ENCODE measurements at places on chromosomes 6 and 20.
A peak's percentile ranks its signal among the peaks of the same experiment; 100 is the strongest.

- no peak for DNase-seq
Measured at GRCh38 chr6:6878887-6879585, 228.7 kb upstream of the RREB1 start.

DNA sequence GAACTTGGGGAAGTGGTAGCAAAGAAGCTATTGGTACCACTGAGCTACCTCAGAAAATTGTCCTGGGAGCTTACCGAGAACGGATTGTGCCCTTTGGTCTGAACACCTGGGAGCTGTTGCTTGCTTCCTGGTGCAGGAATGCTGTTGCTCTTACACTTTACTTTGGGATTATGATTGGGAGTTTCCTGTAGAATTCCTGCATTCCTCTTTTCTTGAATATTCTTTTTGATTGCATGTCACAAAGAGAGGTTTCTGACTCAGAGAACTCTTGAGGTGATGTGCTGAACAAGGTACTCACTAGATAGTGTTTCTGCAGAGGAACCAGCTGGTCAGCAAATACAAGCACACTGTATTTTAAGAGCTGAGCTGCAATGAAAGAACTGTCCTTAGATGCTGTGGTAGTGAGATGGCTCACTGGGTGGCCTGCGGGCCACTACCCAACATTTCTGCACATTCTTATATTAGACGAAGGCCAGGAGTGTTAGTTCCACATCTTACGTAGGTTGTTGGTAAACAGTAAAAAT is 35.0 kb downstream of the LRRC1 start:
- DNase-seq, result no peak

DNA sequence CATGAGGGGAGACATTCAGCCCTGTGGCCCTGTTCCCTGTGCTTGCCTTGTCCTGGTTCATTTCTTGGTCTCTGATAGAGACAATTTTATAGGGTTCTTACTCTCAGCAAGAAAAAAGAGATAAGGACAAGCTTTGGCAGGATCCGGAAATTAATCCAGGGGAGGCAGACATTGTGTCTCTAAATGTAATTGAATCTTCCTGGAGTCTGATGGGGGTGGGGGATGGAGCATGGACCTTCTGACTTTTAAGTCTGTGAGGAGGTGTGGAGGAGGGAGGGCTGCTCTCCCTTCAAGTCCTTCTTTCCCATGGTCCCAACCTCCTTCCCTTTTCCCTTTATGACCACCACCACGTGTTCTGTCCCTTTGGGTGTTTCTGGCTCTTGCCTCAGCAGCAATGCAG is 512.7 kb downstream of the DHX35 start:
- DNase-seq, result no peak

- no peak for DNase-seq
Measured at GRCh38 chr6:146267946-146268345, 239.1 kb downstream of the GRM1 start.

DNA sequence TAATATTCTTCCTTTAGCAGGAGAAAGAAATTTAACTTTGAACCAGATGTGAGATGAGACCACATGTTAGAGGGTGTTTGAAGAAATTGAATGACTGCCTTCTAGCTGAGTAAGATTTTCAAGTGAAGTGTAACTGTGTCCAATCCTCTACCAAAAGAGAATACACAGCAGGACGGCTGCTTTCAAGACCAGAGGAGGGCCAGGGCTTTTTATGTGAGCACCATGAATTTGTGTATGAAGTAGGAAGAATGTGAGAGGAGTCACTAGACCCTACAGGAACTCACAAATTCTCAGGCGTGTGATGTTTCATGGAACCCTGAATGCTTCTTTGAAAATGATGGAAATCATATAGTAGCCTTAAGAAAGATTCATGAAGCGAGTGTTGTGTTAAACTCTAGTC is 56.8 kb upstream of the SPACA1 start:
- DNase-seq, result no peak

DNA sequence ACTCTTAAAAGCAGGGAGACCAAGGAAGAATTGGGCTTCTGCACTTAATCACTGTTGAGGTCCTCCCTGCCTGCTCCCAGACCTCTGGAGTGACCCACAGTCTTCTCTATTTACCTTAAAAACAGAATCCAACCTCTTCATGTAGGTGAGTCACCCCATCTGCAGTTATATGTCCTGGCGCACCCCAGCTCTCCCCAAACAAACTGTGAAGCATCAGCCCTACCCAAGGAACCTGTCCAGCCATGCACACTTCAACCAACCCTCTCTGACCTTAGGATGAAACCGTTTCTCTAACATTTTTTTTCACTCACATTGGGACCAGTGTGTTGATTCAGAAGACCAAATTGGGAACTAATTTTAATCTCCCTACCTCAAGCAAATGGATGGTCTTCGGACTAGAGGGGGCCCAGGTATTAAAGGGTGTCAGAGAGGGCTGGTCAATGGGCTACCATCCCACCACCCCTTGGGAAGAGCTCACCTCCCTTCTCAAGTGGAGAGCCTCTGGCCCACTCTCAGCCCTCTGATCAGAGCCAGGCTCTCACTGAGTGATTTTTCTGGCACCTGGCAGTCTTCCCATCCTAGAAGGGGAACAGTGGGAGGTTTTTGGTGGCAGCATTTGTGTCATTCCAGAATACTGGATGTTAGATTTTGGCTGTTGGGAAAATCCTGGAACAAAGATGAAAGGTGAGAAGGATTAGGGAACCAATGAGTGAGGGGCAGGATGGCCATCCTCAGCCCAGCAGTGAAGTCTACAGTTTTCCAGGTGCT is 203.6 kb downstream of the LRFN2 start:
- DNase-seq, result no peak

- DNase-seq, result no peak
Measured at GRCh38 chr6:132132924-132133639, 181.9 kb upstream of the CCN2 start.

DNA sequence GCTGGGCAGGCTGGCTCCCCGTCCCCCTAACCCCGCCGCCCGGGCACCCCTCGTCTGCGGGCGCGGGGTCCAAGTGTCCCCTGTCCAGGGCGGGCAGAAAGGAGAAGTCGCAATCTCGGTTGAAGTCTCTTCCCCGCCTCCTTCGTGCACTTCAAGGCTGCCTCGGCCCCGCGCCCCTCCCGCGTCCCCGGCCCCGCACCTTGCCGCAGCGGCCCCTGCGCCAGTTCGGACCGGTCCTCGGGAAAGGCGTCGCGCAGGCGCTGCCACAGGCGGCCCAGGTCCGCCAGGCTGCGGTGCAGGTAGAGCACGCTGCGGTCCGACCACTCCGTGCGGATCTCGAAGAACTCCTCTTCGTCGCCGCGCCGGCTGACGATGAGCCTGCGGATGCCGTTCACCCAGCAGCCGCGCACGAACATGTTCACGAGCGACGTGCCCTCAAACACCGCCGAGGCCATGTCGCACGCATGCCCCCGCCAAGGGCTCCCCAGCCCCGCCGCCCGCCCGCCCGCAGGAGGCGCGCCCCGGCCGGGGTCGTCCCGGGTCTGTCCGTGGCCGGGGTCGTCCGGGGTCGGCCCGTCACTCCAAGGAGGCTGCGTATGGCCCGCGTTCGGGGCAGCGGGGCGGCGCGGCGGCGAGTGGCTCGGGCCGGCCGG is at the start of gene PXDC1:
Gene PXDC1 (minus strand): TSS at position 637 of the 653 bp plus-strand sequence. CDS start 182 bp downstream, at position 455.
- DNase-seq, result peak; percentile 22

DNA sequence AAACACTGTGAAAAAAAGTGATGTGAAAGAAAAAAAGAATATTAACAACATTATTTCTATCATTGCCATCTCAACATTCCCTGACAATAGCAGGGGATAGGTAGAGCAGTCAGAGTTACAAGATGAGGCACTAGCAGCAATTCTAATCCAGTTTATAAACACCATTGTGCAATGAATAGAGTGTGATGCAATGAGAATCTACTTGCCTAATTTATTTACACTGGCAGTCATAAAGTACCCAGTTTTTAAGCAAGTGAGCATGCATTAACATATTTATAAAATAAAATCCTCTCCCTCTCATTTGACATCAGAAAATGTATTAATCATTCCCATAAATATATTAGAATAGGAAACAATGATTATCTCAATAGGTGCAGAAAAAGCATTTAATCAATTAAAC is 2.5 kb upstream of the MANEA start:
- no peak for DNase-seq

DNA sequence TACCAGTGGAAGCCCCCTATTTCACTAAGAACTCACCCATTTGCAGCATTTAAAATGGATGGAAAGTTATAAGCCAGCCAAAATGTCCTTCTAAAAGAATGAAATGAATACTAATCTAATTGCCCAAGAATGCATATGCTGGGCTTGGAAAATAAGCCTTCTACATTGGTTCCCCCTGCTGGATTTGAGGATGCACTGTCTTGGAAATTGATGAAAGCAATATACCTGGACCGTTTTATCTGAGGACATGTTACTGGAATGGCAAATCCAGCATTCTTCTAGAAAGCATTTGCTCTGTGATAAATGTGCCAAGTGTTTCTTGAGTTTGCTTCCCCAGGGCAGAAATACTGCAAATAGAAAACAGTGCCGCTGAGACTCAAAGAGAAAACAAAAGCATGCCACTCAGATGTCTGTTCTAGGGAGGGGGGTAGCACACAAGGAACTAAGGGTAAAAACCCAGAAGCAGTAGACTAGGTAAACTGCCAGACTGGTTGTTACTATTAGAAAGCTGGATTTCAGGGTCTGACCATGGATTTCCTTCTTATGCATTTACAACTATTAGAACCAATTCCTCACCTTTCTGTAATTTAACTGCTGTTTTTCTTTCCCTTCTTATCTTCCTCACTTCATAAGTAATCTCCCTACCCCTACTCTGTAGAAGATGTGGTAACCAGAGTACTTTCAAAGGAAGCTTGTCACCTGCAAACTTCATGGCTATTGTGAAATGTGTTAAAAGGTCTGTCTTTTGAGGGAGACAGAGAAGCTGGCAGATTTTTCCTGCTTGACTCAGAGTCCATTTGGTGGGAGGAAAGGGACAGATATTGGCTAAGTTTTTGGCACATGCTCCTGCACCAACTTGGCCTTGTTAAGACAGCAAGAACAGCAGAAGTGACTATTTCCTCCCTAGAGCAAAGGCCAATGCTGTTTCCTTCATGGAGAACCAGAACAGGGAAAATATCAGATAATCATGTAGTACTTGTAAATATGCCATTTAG is 642.6 kb downstream of the KIF16B start:
- no peak for DNase-seq

GRCh38 chr6:7239590-7239948 is 73.4 kb downstream of the SSR1 start:
- no peak for DNase-seq

DNA sequence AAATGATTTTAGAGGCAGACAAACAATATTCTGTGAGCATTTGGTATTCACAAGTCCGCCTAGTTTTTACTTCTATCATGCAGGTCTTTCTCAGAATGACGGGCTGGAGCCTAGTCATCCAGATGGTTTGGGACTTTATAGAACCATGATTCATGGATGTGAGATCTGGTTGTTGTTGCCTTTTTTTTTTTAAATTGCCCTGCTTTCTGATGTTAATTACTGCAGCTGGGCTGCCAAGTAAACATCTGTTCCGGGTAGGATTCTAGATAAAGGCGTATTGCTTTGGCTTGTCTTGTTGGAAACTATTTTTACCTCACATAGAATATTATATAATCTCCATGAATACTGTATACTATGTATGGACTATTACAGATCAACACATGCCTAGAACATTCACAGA is 58.1 kb downstream of the RNF217 start:
- no peak for DNase-seq

DNA sequence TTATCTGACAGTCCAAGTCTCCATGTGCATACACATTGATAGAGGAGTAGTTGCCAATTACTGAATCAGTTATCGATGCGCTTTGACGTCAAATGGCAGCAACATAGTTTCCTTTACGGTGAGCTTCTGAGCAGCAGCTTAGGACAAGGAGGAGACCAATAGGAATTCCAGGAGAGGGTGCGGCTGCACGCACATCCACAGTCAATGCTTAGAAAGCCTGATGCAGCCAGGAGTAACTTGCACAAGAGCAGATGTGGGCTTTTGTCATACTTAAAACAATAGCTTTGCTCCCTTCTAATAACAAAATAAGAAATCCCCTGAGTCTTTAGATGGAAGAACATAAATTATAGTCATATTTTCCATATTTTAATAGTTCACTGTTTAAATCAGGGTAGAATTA is 442.1 kb downstream of the BCKDHB start:
- no peak for DNase-seq

GRCh38 chr6:10405513-10405900 is 9.4 kb downstream of the TFAP2A start:
- DNase-seq, result no peak

GRCh38 chr6:3894590-3895311 is 45.6 kb downstream of the FAM50B start:
- DNase-seq, result no peak

DNA sequence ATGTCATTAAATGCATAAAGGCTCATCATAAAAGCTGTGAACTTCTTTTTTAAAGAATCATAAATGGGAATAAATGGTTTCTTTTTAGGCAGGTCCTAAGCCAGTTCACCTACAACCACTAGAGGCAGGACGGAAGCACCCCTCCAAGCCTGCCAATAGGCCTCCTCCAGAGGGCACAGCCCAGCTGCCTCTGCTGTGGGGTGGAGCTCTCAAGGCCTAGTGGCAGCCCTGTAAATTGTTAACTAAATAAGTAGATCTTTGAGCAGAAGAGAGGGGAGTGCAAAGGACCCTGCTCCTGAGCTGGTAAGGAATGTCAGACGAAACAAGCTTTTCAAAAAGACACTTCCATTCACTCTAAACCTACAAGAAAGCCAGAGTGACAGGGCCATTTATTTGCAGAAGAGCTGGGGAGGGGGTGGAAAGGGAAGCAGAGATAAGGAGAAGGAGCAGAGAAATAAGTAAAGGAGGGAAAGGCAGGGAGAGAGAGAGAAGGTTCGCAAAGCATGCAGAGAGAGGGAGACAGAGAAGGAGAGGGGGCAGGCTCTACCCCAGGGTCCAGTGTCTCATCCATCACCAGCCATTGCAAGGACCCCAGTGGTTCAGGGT is 18.0 kb upstream of the MAFB start:
- DNase-seq, result no peak

- DNase-seq, result no peak
Measured at GRCh38 chr6:166366921-166367320, 15.8 kb downstream of the MPC1 start.

- peak; percentile 100 for DNase-seq
Measured at GRCh38 chr20:35615667-35616464, at the start of gene SPAG4. Gene SPAG4 (plus strand): TSS chr20:35615829. CDS start chr20:35616004, 175 bp downstream.

- DNase-seq, result no peak
Measured at GRCh38 chr6:113739041-113739655, 118.0 kb upstream of the MARCKS start.

GRCh38 chr6:21438986-21439352 is 154.6 kb upstream of the SOX4 start:
- DNase-seq, result no peak
